ENCODE measurements at places on chromosomes 6 and 20.

DNA sequence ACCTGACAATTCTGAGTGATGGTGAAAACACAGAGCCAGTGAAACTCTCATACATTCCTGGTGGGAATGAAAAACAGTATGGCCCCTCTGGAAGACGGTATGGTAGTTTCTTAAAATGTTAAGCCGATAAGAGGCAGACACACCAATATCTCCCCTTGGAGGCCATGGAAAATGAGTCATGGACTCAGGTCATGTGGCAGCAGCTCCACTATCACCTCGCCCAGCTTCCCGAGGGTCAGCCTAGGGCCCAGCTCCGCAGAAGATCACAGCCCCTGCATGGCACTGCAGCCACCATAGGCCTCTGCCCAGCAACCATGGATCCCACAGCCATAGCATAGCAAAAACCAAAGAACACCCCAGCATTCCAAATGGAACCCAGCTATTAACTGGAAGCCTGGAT, 21.4 kb downstream of the BPIFA1 start:
- no peak for DNase-seq

DNA sequence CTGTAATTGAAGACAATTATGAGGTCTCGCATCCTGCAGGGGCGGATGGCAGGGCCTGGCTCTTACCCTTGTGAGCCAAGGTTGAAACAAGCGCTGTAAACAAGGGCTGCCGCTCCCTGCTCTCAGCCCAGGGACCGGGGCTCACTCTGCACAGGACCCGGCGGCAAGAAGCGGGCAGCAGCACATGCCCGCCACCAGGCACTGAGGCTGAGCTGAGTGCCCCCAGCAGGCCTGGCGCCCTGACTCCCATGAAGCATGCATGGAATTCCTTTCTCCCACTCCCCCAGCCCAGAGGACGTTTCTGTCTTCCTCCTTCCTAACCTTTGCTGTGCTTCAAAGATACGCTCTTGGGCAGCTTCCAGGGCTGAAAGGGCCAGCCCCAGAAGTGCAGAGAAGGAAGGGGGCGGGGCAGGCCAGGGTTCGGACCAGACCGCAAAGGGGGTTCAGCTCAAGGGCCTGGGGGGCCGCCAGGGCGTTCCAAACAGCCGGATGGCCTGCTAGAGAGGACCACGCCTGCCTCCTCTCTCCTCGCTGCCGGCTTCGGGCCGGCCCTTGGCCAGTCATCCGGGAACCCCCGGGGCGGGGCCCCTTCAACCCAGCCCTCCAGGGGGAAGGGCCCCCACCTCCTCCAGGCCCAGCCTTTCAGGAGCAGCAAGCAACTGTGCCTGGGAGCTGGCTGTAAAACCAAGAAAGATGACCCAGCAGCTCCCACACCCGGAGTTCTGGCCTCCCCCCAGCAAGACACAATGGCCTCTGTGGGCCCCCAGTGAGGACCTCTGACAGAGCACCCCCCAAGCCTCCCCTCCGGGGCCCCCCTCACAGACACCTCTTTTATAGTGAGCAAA, 109.9 kb downstream of the NOL4L start:
- no peak for DNase-seq

DNA sequence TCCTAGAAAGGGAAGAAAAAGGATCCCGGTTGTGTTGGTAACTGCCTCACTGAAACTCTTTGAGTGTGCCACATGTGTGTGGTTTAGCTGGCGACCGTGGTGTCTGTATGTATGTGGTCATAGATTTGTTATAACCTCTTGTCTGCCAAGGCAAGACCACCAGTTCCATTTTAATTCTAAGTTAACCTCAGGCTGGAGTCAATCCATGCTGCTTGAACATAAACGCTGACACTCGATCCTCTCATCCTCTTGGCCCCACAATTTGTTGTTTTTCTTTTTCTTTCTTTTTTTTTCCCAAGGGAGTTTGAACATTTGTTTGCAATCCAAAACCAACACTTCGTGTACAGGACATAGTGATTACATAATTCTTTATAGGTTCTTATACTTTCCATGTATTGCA, 318.9 kb upstream of the JAG1 start:
- DNase-seq: no peak

DNA sequence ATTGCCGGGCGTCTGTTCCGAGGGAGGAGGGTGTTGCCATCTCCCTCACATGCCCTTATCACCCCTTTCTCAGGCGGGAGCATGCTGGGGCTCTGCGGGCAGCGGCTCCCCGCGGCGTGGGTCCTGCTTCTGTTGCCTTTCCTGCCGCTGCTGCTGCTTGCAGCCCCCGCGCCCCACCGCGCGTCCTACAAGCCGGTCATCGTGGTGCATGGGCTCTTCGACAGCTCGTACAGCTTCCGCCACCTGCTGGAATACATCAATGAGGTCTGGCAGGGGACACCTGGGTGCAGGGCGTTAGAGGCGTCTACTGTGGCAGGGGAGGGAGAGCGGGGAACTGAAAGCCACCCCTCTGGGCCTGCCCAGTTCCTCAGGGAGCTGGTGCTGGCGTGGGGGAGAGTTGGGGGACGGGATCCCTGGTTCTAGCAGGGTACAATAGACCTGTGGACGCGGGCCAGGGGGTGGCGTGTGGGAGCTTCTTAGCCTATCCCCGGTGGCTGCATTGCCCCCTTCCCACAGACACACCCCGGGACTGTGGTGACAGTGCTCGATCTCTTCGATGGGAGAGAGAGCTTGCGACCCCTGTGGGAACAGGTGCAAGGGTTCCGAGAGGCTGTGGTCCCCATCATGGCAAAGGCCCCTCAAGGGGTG, 697 bp downstream of the PPT2 start:
- peak; percentile 37 for DNase-seq

DNA sequence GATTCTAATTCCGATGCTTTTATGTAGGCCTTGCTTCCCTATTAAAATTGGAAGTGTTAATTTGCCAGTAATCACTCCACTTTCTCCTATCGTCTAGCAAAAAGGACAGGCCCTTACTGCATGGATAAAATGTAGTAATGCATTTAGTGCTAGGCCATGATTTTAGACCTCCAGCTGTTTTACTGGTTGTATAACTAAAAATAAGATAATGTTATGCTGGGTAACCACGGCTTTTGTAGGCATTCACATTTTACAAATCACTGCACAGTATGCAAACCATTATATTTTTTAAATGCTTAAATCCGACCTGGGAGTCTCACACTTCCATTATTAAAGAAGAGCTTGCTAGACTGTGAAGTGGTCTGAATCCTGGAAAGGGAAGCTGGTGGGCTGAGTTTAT, 179.5 kb downstream of the TFAP2A start:
- no peak for DNase-seq

GRCh38 chr6:14765106-14765505, 480.8 kb upstream of the JARID2 start:
- DNase-seq: no peak

DNA sequence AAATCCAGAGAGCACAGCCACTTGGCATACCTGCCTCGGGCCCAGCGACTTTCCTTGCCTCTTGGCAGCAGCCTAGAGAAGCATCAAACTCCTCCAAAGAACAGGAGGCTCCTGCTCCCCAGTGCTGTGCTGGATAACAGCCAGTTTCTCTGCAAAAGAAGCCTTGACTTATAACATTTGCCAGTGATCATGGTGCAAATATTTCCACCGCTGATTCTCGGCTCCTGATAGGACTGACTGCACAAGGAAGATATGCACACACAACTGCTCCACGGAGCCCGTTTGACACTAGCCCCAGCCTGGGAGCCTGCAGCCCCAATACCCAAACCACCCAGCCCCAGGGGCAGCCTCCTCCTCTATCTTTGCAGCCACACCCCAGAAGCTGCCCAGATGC, 17.5 kb downstream of the ACSS1 start:
- no peak for DNase-seq

DNA sequence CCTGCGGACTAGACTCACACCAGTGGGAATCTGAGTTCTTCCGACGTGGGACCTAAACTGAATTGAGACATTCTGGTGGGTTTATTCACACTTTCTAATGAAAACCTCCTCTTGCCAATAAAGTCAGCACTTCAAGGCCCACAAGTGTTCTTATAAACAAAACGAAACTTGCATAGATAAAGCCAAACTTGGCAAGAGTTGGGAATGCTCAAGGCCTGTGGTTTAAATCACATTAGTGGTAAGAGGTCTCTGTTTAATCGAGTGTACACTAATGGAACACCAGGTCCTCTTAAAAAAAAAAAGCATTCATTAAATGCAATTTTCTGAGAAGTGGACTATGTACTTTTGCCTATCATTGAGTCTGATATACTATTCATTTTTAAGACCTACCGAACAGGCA, 143.3 kb downstream of the SMOC2 start:
- no peak for DNase-seq

DNA sequence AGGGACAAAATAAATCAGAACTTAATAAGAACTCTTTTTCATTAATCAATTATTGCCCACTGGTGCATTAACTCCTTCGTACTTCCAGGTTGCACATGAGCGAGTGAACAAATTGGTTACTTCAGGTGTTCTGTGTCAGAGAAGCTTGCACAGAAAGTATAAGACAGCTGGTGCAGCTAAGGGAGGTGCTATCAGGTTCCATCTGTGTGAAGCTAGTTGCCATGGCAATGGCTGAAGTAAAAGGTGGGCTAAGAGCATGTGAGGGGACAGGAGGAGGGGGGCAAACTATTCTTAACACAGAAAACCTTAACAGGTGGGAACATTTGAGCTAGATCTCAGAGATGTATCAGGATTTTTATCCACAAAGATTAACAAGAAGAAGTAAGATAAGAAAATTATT, 81.6 kb downstream of the MANEA start:
- DNase-seq: no peak

DNA sequence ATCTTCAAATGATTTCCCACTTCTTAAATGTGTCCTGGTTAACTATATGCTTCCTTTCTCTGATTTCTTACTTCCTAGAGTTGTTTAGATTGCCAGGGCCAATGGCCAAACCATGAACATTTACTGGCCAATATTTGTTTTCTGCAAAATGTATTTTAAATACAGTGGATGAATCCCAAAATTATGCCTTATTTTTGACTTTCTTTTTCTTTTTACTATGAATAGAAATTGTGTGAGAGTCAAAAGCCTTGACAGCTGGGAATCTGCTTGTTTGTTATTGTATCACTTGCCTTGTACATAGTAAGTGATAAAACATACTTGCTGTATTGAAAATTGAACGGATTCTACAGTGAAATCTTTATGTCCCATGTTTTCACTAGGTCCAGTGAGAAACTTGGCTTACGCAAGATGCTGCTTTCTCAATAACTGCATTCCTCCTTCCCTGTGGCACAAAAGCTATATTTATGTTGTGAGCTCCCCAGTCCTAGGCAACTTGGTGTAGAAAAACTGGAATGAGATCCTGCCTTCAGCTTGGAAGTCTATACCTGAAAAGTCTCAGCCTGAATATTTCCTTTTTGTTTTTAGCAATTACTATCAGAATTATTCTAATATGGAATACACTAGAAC, 295.2 kb downstream of the EPHA7 start:
- no peak for DNase-seq

DNA sequence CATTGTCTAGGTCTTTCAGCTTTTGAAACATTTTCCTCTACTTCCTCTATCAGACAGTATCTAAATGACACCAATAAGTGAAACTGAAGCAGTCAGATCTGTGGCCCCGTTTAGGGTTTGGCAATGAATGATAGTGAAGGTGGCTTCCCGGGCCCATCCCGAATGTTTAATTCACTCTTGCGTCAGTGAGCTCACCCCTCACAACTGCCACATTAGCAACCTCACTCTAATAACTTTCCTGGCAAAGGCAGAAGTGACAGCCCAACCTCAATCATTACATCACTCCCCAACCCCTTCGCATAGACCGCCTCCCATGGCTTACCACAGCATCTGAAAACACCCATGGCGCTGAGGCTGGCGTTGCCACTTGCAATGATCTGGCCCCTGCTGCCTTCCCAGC, 92.4 kb upstream of the CD83 start:
- DNase-seq: no peak

- DNase-seq: no peak
Measured at GRCh38 chr20:57618091-57618763, 2.0 kb downstream of the ZBP1 start.

- no peak for DNase-seq
Measured at GRCh38 chr6:154736618-154737259, 3.5 kb downstream of the SCAF8 start.

GRCh38 chr6:137806914-137807682, 60.0 kb upstream of the TNFAIP3 start:
- DNase-seq: no peak

GRCh38 chr20:36493051-36493800, 48.1 kb upstream of the MYL9 start:
- DNase-seq: no peak

GRCh38 chr20:24060851-24061590, 72.4 kb upstream of the GGTLC1 start:
- no peak for DNase-seq

- DNase-seq: no peak
Measured at GRCh38 chr20:52457826-52458225, 266.2 kb upstream of the ZFP64 start.

DNA sequence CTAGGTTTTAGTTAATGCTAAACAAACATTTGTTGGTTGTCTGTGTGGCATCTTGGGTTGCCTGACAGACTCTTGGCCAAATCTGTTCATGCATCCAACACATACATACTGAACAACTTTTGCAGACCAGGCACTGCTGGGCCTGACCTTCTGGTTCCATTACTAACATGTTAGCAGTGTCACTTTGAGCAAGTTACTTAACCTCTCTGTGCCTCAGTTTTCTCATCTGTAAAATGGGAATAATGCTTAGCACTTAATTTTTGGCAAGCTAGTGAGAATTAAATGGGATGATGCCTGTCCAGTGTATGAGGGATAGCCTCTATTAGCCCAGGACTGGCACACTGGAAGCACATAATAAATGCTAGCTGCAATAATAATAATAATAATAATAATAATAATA, 169.9 kb downstream of the DHX35 start:
- no peak for DNase-seq

GRCh38 chr20:24468401-24469115, 871 bp upstream of the SYNDIG1 start:
- DNase-seq: no peak

DNA sequence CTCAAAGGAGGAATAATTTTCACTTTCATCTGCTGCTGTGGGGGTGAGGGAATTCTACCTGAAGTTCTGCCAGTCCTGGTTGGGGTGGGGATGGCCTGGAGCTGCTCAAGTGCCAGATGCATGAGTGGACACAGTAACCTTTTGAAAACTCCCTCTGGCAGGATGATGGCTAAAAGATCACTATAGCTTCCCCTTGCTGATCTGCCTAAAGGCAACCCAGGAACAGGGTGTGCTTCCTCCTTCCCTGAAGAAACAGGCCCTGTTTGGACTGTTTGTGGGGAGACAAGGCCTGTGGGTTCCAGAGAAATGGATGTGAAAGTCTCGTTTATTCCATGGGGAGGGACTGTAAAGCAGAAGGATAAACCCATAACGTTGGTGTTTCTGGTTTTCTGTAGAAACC, 176.9 kb downstream of the DTNBP1 start:
- DNase-seq: no peak

DNA sequence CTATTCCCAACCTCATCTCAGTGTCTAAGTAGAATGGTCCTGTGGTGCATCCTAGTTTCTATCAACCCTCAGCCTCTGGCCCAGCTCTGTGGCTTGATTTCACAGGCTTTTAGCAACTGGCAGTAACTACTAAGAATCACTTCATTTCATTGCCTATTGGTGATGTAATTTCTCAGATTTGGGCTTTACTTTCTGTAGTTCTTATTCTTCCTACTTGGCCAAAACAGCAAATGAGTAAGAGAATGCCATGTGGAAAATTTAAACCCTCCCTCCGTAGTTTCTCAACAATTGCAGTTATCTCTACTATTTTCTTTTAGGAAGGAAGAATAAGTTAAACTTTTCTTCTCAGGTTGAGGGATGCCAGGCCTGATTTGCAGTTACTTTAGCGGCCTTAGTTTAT, 387.3 kb downstream of the CDKAL1 start:
- DNase-seq: no peak

GRCh38 chr20:23782366-23782983, 31.7 kb upstream of the CST1 start:
- DNase-seq: no peak
